ENCODE measurements at places on chromosomes 13 and 19.

GRCh38 chr13:20132052-20132634 lies 28.7 kb downstream of the GJA3 start:
- no peak for DNase-seq

GRCh38 chr19:35155441-35155840 lies 906 bp downstream of the FXYD5 start:
- DNase-seq, result no peak

- no peak for DNase-seq
Measured at GRCh38 chr13:78197231-78197630, 278.6 kb upstream of the EDNRB start.

- DNase-seq, result no peak
Measured at GRCh38 chr13:27667946-27668345, 46.3 kb downstream of the POLR1D start.

DNA sequence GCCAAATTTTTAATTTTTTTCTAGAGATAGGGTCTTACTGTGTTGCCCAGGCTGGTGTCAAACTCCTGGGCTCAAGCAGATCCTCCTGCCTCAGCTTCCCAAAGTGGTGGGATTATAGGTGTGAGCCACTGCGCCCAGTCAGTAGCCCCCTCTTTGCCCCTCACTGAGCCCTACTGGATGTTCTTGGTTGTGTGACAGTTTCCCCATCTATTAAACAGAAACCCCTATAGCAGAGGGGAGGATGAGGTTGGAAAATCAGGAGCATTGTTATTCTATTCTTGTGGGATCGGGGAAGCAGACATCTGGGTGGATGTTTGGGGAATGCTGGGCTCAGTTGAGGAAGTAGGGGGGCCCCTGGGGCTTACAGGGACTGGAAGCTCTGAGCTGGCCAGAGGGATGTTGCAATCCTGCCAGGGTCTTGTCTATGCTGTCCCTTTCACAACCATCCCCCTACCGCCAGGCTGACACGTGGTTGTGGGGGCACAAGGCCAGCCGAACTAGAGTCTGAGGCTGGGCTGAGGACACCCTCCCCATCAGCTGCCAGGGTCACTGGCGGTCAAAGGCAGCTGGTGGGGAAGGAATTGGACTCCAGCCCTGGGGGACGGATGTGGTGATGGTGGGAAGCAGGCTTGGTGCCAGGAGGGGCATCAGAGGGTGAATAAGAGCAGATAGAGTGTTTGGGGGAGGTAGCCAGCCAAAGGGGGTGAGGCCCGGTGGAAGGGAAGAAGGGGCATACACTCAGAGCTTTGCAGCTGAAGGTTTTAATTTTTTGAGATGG lies 10.9 kb downstream of the APOC1 start:
- DNase-seq, result no peak

Measured in cerebellar cortex (tissue), 1 donor.